A549 treated with Hydrocortisone at 1 μM for 4 hours (cell line): ENCODE measurements at places on chromosomes 3 and 15. TPM values are rescaled to one million over a fixed set of nuclear protein-coding genes. Genes with fewer than 3 reads are reported as not detected.

Gene VEPH1
- total RNA-seq: 0.25 to 0.70 TPM (median 0.51 TPM) in 5 replicates

Gene SHQ1
- 16.3 to 21.1 TPM (median 17.0 TPM) in 5 replicates for total RNA-seq

Gene ZNF860
- total RNA-seq: 1.1 to 1.6 TPM (median 1.4 TPM) in 5 replicates

Gene GABRG3
- total RNA-seq: 0.24 to 0.62 TPM (median 0.48 TPM) in 5 replicates

Gene SERPINI2
- not detected in 5 replicates for total RNA-seq

Gene COL6A5
- total RNA-seq: not detected in 5 replicates
